ENCODE measurements at places on chromosomes 4 and X.

- DNase-seq, result no peak
These were observed 7.2 kb downstream of the CTSO start for GRCh38 chr4:155946486-155946885.

GRCh38 chrX:148381603-148382002 is 118.8 kb upstream of the AFF2 start:
- DNase-seq, result no peak

DNA sequence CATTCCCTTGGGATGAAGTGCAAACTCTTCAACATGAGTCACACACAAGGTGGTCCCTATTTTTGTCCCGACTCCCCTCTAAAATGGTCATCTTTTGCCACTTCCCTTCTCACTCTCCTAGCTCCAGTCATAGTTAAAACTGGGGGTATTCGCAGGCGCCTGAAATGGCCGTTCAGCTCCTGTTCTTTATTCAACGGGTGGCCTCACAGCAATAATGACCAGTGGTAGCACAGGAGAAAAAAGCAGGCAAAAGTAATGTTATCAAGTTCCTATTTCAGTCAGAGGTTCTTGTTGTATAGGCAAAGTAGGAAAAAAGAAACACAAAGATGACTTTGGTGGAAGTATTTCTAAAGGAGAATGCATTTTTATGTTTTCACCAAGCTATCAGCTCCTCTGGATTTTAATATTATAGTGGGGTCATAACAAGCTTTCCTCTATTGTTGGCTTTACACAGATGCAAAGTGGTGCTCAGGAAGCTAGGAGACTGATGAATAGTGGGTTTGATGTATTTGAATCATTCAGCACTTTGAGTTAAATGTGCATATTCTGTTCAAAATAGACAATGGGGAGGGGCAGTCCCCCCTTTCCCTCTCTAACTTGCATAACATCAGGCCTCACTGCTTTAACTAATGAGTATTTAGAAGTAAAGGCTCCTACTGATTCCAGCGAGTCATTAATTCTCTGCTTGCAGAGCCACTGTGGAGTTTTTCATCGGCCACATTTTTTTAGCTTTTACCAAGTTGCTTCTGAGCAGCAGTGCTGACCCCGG is 171.2 kb upstream of the NDP start:
- no peak for DNase-seq

- DNase-seq, result no peak
These were observed 221.8 kb upstream of the GYPA start for GRCh38 chr4:144362366-144362765.

DNA sequence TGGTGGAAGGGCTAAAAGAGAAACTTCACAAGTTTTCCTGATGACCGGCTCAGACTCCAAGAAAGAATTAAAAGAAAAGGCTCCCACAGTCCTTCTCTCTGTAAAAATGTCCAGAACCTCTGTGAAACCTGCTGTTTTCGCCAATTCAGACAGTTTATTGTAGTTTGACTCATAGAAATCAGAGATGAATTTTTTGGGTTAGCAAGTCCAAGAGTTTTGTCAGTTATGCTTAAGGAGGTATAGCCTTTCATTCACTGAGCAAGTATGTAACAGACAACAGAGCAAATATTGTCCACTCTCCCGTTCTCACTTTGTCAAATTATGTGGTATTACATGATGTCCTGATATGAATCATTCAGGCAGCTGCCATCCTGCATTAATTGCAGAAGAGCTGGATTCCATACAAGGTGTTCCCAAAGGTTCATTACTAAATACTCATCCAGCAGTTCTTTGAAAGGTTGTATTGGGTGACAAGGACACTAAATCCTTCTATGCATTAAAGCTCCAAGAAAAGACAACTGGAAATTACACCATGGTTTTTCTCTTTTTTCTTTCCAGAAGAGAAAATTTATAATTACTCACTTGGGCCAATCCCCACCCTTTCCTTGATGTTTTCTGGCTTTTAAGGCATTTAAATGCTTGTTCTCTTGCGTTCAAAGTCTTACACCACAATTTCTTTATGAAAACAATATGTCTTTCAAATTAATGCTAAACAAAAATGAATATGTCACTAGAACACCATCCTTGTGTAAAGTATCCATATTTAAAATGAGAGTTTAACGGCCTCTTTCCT is 30.0 kb upstream of the PLAC1 start:
- no peak for DNase-seq

GRCh38 chrX:103687073-103687695 is 685 bp upstream of the MORF4L2 start:
- DNase-seq, result peak; percentile 54

GRCh38 chr4:26557164-26557563 is 26.7 kb upstream of the TBC1D19 start:
- DNase-seq, result no peak

DNA sequence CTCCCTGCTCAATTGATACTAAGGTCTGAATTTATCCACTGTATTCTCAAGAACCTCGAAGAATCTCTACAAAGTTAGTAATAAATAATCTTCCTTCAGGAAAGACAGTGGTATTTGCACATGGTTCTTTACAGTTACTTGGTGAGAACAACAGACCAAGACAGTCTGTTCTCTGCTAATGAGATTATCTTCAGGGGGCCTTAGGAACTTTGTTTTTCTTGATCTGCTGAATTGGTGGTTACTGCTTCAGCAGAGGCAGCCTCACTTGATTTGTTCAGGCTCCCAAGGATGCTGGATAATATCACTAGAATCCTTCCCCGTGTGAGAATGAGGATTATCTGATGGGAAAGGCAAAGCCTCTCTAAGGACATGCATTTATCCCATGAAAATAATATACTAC is 64.8 kb downstream of the CBR4 start:
- no peak for DNase-seq

GRCh38 chr4:126209147-126209546 is 894.4 kb downstream of the FAT4 start:
- no peak for DNase-seq

DNA sequence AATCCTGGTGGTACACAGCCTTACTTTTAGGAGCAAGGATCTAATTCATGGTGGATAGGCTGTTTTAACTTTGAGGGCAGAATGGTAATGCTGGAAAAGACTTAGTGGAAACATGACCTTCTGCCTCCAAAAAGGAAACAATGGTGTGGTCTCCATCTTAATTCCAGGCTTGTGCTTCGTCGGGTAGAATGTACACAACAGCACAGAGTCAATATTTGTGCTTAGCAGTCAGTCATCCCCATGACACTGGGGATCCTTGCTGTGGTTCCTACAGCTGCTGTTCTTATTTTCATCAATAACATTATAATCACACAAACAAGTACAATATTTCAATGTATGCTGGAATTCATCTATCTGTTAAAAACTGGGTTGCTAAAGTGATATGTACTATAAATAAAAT is 104.4 kb downstream of the HHIP start:
- DNase-seq, result no peak

- no peak for DNase-seq
These were observed 61.1 kb downstream of the KCNIP4 start for GRCh38 chr4:21887481-21887880.

- no peak for DNase-seq
These were observed 93.7 kb upstream of the ADRA2C start for GRCh38 chr4:3672465-3672831.

DNA sequence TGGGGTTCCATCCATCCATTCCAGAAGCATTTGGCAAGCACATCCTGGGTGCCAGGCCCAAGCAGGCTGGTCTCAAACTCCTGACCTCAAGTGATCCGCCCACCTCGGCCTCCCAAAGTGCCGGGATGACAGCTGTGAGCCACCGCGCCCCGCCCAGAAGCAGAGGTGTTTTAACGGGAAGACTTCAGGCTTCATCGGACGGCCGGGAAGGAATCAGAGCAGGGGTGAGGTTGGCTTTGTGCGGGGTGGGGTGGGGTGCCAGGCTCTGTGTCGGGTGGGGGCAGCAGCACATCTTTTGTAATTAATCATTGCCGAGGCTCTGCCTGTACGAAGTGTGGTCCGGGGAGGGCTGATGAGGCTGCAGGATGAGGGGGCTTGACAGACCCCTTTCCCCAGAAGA is 5.1 kb upstream of the SLC25A6 start:
- DNase-seq, result no peak

- no peak for DNase-seq
These were observed 211.6 kb upstream of the CXCL13 start for GRCh38 chr4:77393996-77394395.

DNA sequence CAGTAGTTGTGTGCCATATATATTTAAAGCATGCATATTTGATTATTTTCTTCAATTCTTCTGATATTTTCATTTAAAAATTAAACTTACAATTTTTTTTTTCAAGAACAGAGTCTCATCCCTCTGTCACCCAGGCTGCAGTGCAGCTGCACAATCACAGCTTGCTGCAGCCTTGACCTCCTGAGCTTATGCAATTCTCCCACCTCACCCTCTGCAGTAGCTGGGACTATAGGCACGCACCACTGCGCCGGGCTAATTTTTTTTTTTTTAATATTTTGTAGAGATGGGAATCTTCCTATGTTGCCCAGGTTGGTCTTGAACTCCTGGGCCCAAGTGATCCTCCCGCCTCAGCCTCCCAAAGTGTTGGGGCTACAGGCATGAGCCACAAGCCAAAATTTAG is 5.8 kb upstream of the DCLK2 start:
- DNase-seq, result no peak

DNA sequence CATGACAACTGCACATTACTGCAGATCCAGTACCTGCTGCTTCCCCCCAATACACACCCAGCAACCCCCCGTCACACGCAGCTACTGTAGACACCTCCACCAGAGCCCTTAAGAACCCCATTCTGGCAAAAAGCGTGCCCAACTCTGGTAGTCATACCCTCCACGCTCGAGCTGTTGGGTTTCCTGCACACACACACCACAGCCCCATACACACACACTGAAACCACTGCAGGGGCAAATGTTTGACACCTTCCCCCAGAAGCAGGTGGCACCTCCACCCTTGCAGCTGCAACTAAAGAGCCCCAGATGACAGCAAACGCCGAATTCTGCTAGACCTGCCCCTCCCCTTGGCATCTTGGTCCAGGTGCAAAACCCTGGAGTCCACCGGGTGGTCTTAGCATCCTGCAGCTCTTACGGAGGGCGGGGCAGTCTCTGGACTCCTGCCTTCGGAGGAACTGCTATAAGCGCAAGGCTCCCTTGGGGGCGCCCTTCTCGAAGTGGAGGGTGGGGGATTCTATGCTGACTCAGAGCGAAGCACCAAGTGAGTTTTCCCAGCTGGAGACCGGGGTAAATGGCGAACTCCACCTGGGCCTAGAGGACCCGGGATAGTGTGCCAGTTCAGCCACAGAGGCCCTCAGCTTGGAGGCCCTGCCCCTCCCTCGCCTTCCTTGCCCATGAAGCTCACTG is 1.5 kb downstream of the FRMPD3 start:
- no peak for DNase-seq

DNA sequence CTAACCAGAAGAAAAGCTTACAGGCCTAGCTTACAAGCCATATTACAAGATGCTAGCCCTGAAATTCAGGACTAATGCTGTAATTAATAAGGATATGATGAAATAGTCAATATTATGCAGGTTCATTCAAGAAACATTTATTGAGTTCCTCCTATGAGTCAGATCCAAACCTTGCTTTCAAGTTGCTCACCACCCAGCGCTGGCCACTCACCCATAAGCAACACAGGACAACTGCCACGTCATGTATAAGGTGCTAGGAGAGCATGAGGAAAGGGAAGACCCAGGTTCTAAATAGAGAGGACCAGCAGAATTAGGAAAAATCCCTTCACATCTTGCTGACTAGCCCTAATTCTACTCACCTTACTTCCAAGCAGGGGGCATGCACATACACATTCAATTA is 23.3 kb downstream of the MAML3 start:
- no peak for DNase-seq

GRCh38 chr4:8592366-8593263 is at the start of gene CPZ:
CPZ (plus strand) TSS chr4:8592765; CDS start chr4:8592834, 69 bp downstream.
- DNase-seq, result no peak

- DNase-seq, result no peak
These were observed 117.9 kb upstream of the DCAF8L1 start for GRCh38 chrX:28099166-28099565.

DNA sequence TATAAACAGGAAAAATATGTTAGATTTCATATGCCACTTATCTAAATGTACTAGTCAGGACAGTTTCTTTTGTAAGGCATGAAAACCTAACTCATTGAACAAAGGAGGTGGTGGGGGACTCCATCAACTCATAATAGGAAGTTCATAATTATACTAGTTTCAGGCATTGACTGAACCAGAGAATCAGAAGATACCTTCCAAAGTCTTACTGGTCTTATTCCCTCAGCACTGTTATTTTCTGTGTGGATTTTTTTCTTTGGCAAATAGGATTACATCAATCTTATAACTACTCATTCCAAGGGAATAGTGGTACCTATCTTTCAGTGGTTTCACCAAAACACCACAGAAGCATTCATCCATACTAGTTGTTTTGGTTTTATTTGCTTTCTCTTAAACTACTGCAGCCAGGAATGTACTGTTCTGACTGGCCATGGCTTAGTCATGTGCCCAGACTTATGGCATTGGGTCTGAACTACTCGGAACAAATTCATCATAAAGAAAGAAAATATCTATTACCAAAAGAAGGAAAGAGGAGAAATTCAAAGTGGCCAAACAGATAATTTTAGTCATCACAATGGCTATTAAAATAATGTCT is 273.9 kb downstream of the ARAP2 start:
- no peak for DNase-seq

- no peak for DNase-seq
These were observed 34.6 kb downstream of the RHOH start for GRCh38 chr4:40231316-40231863.

- DNase-seq, result no peak
These were observed 291.7 kb downstream of the EVC2 start for GRCh38 chr4:5416637-5417036.

DNA sequence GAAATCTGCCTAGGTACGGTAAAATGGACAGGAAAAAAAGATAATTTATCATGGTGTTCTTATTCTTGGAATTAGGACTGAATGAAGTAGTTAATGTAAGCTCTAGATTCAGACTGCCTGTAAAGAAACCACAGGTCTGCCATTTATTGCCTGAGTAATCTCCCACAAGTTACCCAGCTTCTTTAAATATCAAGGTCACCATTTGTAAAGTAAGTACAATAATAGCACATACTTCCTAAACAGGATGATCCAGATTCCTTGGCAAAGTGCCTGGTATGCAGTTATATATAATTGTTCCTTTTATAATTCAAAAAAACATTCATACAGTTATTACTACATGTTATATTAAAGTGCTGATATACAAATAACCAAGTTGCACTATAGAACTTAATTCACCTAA is 368.6 kb downstream of the HNRNPD start:
- no peak for DNase-seq

DNA sequence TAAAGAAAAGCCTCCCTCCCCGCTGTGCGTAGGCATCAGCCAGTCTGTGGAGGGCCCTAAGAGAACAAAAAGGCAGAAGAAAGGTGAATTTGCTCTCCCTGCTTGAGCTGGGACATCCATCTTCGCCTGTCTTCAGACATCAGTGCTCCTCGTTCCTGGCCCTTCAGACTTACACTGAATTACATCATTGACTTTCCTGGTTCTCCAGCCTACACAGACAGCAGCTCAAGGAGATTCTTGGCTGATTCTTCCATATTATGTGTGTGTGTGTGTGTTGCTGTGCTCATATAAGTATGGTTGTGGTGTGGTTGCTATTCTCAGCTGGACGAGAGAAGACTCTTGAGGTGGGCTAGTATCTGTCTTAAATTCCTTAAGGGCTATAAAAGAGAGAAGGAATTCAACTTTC is 35.5 kb upstream of the CD99L2 start:
- DNase-seq, result no peak

- DNase-seq, result no peak
These were observed 58.0 kb downstream of the PPEF2 start for GRCh38 chr4:75844151-75844662.

All from GM10248 (cell line).